ENCODE measurements at places on chromosomes 5 and 9.

- DNase-seq = peak; percentile 24
Measured at GRCh38 chr5:142770650-142771609, 753 bp downstream of the ARHGAP26 start.

DNA sequence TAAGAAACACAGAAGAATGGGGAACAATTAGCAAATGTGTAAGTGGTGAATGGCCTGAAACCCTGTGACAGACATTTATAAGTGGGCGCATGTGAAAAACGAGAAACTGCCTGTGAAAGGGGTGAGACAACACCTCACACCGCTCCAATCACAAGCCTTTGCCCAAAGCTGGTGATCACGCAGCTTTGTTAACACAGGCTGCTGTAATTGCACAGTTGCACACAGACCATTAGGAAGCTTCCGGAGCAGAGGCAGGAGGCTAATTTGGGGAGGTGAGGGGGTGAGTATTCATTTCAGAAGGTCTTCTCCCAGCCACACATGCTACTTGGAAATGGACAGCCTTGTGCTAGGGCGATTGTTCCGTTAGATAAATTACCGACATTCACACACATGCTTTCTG lies 294.0 kb downstream of the MED10 start:
- no peak for DNase-seq

GRCh38 chr5:124729720-124730359 lies 16.6 kb downstream of the ZNF608 start:
- DNase-seq = no peak

DNA sequence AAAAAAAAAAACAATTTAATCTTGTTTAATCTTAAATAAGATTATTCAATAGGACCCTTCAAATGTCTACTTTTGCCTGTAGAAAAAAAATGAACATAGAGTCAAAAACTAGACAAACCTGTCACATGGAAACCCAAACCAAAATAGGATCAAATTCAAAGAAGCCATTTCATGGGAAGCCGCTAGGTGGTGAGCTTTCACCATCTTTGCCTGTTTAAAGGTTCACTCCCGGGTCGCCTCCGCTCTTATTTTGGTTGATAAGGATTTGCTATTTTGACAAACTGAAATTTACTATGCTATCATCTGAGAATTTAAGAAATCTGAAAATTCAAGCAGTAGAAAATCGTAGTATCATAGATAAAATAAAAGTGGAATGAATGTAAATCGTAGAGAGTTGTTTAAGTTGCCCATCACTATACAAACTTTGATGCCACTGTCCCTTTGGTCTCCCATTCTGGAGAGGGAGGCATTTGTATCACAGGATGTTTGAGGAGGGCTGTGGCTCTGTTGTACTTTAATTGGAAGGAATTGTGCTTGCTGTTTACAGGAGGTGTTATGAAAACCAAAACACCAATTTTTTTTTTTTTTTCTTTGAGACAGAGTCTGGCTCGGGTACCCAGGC lies 43.5 kb upstream of the DNAH5 start:
- peak; percentile 59 for DNase-seq

DNA sequence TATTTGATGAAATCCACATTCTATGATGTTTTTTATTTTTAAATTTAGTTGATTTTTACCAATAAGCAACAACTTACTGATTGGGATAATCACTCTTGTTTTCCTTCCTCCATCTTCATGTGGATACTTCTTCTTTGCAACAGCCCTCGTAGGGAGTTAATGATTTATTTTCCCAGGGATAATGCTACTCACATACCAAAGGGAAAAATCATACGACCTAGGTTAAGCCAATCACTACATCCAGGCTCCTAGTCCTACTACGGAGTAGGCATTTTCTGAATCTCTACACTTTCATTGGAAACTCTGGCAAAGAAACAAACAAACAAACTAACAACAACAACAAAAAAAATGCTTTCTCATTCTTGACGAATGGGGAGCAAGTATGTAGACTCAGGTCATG lies 663.4 kb downstream of the PTPRD start:
- DNase-seq = no peak

GRCh38 chr9:91549177-91549576 lies 125.5 kb upstream of the NFIL3 start:
- DNase-seq = no peak

DNA sequence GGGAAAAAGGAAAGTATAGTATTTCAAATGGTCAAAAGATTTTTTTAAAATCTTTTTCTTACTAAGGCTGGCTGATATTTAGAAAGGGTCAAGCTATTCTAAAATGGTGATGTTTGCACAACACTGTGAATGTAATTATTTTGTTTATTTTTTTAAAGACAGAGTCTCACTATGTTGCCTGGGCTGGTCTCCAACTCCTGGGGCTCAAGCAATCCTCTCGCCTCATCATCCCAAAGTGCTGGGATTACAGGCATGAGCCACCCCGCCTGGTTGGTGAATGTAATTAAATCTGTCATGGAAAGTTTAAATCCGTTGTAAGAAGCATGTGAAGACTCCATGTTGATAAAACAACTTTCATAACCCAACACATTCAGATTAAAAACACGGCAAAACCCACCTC lies 2.6 kb downstream of the UBTD2 start:
- DNase-seq = peak; percentile 71

DNA sequence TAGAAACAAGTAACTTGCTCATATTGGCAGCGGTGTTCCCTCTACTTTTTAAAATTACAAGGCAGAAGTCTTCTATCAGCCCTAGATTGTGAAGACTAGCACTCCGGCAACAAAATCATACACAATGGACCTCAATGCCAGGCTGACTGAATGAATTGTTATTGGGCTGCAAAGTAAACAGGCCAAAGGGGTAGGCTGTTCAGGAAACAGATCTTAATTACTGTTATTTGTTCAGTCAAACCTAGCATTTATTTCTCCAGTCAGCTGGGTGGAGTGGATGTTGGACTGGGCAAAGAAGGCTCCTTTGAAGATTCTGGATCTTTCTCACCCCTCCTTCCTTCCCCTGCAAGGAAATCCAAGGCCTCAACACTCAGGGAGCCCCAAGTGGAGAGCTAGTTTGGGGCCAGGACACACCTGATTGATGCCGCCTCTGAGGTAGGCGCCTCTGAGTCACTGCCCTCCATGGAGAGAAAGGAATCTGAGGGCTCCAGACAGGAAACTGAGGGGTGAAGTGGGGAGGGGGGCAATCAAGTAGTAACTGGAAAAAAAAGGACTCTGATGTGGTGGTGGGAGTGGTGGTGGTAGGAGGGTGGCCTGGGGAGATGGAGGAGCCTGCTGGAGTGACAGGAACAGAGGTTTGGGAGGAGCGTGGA lies 35.5 kb downstream of the SERINC5 start:
- DNase-seq = no peak

- DNase-seq = peak; percentile 79
Measured at GRCh38 chr5:9337928-9338595, 207.8 kb downstream of the SEMA5A start.

GRCh38 chr5:36337597-36337996 lies 35.9 kb upstream of the RANBP3L start:
- DNase-seq = no peak

DNA sequence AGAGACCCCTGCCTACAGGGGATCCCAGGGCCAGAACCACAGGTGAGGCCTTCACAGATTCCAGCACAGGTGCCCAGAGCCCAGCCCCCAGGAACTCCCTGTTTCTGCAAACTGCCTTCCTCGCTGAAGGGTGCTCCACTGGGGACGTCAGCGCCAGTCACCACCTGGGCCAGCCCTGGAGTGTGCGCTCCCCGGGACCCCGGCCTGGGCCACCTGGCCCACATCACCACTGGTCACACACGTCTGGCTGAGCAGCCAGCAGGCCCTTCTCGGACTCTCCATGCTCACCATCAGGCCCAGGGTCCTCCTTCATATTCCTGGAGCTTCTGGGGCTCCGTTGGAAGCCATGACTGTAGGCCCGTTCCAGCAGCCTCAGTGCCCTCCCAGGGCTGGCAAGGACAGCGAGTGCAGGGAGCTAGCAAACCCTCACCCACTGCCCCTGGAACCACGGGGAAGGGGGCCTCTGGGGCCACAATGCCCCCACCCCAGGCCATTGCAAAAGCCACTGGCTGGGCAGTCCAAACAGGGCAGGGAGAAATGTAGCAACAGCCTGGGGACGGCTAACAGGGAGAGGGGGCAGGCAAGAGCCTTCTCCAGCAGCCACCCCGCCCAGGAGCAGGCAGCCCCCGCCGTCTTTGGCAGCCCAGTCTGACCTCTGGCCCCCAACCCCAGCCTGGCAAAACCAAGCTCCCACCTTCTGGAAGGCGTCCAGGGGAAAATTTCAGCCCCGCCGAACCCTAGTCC lies 1.3 kb downstream of the AGPAT2 start:
- no peak for DNase-seq

DNA sequence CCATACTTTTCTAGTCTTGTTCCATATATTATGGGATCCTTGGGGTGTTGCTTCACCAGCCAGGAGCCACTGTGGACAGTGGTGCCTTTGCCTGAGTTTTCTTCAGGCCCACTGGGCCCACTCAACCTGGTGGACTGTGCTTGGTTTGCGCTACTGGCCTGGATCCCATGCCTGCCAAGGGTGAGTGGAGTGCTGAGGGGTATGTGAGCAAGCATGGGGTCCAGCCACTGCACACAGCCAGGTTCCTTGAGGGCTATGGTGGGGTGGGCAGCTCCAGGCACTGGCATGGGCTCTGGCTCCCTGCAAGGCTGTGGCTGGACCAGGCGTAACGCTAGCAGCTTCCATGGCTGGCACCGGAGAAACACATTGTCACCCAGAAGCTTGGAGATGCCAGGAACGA lies 13.2 kb upstream of the PRR16 start:
- no peak for DNase-seq

DNA sequence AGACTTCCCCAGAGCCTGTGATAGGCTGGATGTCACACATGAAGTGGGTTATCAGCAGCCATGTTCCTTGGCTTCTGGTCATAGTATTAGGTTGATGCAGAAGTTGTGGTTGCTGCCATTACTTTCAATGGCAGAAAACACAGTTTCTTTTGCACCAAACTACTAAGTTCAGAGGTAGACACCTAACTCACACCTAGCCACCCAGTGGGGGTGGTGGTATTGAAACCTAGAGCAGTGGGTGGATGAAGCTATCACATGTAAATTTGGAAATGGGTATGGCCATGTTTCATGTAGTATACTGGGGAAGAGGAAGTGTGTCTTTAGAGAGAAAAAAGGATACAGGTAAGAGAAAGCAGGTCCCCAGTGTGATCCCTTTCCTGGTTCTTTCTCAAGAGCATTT lies 347.9 kb upstream of the SEMA6A start:
- DNase-seq = no peak

DNA sequence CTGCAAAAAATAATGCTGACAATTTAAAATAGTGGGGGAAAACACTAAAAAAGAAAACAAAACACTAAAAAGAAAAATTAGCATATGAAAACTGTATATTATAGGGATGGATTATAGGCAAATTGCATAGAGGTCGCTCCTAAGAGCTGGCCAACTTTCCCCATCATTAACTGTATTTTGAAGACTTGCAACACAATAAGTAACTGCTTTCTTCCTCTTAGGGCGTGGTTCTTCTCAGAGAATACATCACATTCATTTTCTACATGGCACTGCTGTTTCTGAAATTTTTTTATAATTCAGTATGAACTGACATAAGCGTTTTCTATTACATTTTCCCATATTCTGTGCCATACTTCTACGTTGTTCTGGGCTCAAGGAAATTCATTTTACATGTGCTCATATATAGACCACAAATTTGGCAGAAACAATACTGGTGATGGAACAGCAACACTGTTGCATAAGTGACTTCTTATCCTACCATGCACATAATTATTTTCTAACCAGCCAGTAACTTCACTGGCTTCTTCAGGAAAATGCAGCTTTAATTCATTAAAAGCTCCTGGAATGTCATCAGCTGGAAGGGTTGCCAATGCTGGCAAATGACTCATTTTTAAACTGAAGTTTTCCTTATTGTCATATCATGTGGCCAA lies 171.2 kb upstream of the DMAC1 start:
- no peak for DNase-seq

DNA sequence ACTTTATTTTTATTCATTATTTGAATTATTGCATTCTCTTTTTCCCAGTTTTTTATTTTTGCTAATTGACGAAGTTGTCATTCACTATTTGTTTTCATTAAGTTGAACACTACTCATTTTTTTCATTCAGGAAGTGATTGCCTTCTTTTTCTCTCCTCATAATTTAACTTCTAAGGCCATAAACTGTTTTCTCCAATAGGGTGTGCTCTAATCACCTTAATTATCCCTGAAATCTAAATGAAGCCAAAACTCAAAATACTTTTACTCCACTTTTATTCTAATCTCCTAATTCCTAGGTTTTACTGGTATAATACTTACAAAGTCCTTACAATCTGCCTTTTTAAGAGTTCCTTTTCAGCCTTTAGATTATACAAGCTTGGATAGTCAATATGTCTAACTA lies 2.9 kb upstream of the OR13C2 start:
- no peak for DNase-seq

- no peak for DNase-seq
Measured at GRCh38 chr9:78958892-78959291, 612.9 kb upstream of the TLE4 start.

DNA sequence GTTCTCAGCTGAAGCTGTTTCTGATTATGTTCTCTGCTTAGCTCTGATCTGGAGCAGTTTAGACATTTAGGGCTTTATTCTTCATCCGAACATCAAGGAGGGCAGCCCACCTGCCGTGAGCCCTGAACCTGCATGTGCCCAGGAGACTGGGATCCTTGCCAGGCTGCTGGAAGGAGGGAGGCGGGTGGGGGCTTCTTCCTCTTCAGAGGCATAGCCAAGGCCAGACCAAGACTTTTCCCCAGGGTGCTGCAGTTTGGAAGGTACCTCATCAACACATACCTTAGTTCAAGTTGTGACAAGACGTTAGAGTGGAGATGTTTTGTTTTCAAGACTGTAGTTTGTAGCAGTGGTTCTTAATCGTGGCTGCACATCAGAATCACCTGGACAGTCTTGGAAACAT lies 64.9 kb downstream of the RALGPS1 start:
- DNase-seq = no peak

DNA sequence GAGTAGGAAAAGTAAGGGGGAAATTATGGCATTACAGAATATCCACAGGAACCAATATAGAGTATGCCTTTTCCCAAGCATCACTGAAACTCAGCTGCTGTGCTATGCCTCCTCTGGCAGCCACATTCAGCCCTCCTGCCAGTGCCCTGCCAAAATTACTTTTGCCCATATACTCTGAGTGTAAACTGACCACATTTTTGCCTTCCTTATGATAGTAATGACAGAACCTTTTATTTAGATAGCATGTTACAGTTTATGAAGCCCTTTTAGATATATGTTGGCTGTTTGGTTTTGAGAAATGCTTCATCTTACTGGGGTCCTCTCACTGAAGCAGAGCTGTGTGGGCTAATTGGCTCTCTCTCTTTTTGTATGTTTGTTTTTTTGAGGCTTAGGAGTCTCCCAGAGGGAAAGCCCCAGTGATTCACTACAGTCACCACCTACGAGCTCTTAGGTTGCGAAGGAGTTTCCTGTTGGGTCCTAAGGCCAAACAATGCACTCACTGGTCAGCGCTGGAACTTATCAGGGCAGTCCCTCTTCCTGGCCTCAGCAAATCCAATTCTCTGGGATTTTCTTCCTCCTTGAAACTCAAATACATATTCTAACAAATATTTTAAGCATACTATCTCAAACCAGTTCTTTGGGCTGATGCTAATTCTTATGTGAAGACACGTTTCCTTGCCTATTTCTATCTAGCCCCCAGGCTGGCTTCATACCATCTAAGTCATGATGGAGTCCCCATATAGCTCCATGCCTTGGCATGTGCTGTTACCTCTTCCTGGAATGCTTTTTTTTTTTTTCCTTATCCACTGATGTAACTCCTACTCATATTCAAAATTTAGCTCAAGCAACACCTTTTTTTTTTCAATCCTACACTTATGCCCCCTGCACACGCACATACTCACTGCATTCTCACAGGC lies 3.7 kb downstream of the PHF24 start:
- peak; percentile 18 for DNase-seq

GRCh38 chr9:6758248-6758497 lies 400 bp downstream of the KDM4C start:
- no peak for DNase-seq

Measured in HFFc6 (cell line).